ENCODE measurements at places on chromosomes 16 and 17.

GRCh38 chr17:81328978-81329926 lies 34.1 kb upstream of the SLC38A10 start:
- DNase-seq: no peak

DNA sequence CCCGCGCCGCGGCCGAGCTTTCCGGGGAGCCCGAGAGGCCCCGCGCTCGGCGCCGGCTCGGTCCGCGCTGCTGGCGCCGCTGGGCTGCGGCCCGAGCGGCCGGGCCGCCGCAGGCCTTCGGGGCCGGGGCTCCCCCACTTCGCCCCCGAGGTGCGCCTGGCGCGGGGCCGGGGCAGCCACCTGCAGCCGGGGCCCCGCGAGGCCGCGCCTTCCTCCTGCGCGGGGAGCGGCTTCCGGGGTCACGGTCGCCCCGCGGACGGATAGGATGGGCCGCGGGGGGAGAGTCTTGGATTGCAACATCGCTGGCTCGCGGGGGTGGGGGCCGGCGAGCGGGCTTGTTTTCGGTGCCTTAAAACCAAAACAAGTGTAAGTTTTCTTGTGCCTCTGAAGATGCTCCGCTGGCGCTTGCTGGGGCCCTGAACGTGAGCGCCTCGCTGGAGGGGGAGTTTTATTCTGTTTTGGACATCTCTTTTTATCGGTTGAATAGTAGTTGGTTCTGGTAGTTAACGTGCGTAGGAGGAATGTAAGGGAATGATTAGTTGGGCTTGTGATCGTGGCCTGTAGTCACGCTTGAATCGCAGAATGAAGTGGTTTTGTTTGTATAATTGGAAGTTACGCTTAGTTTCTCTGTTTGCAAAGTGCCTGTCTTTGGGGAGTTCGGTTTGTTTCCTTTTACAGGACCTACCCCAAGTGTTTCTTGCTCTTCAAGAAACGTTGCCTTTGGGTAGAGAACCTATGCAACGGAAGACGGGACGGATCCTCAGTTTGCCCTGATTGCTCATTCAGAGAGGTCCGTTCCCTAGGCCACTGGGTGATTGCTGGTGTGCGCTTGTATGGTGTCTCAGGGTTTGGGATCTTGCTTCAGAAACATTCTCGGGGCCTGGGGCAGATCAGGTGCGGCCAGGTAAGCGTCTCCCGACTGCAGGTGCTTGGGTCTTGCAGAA lies 724 bp downstream of the UBE2I start:
- peak; percentile 58 for DNase-seq

GRCh38 chr17:72719578-72720493 lies 372.7 kb downstream of the SLC39A11 start:
- no peak for DNase-seq

GRCh38 chr16:71626018-71626857 lies at the start of gene MARVELD3:
MARVELD3 (plus strand) TSS chr16:71626184; CDS start chr16:71626230, 46 bp downstream.
- DNase-seq: no peak

DNA sequence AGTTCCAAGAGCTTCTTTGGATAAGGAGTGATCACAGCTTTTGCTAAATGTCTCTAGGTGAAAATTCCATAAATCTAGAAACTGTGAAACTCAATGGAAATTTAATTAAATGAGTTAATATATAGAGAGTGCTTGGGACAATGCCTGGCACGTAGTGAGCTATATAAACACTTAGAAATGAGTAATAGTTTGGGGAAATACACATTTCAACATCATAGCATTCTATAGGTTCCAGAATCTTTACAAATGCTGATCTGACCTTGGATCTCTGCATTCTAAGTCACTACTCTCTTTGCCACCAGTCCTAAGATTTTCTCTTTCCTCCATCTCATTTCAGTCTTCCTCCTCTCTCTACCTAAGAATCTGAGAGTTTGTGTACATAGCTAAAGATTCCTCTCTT lies 175.6 kb downstream of the SOX9 start:
- DNase-seq: no peak

GRCh38 chr17:48927978-48928745 lies 16.5 kb downstream of the SNF8 start:
- DNase-seq: no peak
